ENCODE measurements at places on chromosomes 4 and X. TPM values are rescaled to one million over a fixed set of nuclear protein-coding genes. Genes with fewer than 3 reads are reported as not detected.

DNA sequence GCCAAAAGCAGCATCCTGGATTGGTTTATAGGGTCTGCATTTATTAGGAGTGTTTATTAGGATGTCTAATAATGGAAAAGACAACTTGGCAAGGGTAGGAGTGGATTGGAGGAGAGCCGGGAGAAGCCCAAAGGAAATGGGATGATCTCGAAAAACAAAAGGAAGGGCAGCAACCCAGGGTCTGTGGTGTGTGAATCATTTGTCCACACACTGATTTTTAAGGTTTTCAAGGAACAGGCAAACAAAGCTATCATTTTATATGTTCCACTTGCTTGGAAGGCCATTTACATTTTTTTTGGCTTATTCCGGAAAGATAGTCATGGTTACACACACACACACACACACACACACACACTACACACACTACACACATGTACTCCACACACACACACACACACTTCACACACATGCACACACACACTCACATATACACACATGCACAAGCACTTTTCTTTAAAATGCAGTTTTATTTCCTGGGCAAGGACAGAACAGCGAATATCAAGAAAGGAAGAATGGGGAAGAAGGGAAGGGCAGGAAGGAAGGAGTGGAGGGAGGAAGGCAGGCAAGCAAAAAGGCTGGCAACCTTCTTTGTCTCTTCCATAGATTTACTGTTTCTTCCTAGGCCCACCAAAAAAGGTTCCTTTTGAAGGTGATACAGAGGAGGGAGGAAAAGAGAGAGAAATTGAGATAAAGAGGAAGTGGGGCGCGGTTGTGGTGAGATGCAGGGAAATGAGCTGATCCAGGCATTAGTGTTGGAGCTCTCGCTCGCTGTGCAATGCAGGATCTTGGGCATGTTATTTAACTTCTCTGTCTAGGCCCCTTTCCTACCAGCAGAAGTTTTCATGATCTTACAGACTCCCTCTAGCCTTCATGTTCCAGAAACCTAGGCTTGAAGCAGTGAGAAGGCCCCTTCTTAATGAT lies 88.6 kb upstream of the MAML3 start:
- DNase-seq: no peak
- no peaks in the 10 kb centered on the region for H3K36me3 ChIP-seq
- no peak overlapping the region for H3K27ac ChIP-seq

- peaks cover 2% of the 10 kb centered on the region for H3K27me3 ChIP-seq
- H3K4me1 ChIP-seq: no peaks in the 10 kb centered on the region
- H3K36me3 ChIP-seq: no peaks in the 10 kb centered on the region
- H3K27ac ChIP-seq: no peak overlapping the region
- no peak for DNase-seq
These were observed 132.1 kb upstream of the SLC4A4 start for GRCh38 chr4:71206763-71207162.

- H3K27me3 ChIP-seq: no peaks in the 10 kb centered on the region
- DNase-seq: no peak
- H3K27ac ChIP-seq: peak overlapping the region; percentile 32
These were observed 151.7 kb upstream of the HHIP start for GRCh38 chr4:144494280-144494679.

- H3K36me3 ChIP-seq: no peaks in the 10 kb centered on the region
- H3K27ac ChIP-seq: no peak overlapping the region
- no peaks in the 10 kb centered on the region for H3K27me3 ChIP-seq
These were observed 200.3 kb upstream of the GALNTL6 start for GRCh38 chr4:171612907-171613306.

DNA sequence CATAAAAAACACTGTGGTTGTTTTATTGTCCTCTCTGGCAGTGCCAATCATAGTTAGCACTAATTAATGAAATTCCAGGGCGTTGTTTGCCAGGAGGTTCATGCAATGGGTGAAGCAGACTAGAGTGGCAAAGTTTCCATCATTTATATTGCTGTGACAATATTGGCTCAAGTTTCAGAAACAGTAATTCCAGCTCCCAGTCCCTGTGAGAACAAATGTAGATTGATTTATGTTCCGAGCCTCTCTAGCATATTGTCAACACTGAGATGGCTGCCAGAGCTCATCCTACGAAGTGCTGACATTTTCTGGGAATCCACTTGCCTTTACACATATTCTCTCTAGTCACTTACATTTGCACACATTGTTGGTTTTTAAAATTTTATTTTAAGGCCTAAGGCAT lies 440.0 kb upstream of the IGFBP7 start:
- no peak overlapping the region for H3K27ac ChIP-seq
- H3K36me3 ChIP-seq: no peaks in the 10 kb centered on the region
- H3K27me3 ChIP-seq: no peaks in the 10 kb centered on the region
- H3K4me3 ChIP-seq: no peak overlapping the region
- DNase-seq: no peak
- no peaks in the 10 kb centered on the region for H3K4me1 ChIP-seq

The ARSH gene
- not detected for total RNA-seq

- H3K4me3 ChIP-seq: no peak overlapping the region
These were observed 17.6 kb downstream of the SLC2A9 start for GRCh38 chr4:10003666-10004065.

The BBS12 gene
- 4.2 TPM for total RNA-seq

DNA sequence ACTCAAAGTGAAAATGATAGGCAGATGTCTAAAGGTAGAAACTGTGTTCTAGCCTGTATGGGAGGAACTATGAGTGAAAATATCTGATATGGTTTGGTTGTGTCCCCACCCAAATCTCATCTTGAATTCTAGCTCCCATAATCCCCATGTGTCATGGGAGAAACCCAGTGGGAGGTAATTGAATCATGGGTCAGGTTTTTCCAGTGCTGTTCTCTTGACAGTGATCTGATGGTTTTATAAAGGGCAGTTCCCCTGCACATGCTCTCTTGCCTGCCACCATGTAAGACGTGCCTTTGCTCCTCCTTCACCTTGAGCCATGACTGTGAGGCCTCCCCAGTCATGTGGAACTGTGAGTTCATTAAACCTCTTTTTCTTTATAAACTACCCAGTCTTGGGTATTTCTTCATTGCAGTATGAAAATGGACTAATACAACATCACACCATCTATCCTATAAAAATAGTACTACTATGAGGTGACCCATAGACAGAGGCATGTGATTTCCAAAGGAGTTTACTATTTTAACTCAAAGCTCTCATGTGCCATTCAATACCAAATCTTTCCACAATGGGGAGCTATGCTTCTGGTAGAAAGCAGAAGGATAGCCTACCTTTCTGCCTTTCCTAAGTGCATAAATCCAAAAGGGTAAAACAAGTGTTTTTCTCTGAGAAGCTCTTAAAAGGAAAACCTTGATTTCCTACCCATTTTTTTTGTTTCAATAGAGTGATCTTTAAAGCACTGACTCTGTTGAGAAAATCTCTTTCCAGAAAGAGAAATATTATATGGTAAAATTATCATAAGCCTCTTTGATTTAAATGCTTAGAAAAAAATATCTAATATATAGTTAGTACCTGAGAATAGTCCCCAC lies 38.8 kb downstream of the SEC31A start:
- H3K4me1 ChIP-seq: no peaks in the 10 kb centered on the region
- no peaks in the 10 kb centered on the region for H3K27me3 ChIP-seq
- H3K36me3 ChIP-seq: peaks cover 97% of the 10 kb centered on the region
- no peak overlapping the region for H3K4me3 ChIP-seq
- no peak for DNase-seq

DNA sequence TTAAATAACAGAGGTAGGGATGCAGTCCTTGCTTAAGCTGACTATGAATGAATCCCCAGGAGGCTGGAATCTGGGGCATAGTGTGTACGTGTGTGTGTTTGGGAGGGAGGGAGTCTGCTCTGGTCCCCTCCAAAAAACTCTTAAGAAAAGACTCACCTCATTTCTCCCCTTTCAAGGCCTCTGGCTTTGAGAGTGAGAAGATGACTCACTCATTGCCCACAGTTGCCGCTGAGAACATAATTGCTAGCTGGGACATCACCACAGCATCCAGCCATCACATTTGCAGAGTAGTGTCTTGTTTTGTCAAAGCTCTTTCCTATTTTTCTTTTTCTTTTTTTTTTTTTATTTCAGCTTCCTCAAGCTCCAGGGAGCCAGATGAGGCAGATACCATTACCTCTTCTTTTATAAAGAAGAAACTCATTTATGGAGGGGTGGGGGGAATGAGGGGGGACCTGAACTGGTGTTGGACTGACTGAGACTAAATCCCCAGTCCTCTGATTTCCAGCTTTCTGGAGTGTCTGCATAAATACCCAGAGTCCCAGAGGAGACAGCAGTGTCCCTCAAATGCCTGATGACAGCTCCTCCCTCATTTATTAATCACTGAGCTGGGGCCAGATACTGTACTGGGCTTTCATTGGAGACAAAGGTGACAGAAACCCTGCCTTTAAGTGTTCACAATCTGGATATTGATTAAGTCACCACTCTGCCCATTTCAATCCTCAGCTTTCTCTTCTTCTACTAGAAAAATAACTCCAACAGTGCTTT lies 61.9 kb upstream of the LAS1L start:
- peak; percentile 33 for DNase-seq
- H3K36me3 ChIP-seq: no peaks in the 10 kb centered on the region
- no peaks in the 10 kb centered on the region for H3K4me1 ChIP-seq
- no peaks in the 10 kb centered on the region for H3K27me3 ChIP-seq
- H3K4me3 ChIP-seq: no peak overlapping the region

The TRIM61 gene
- total RNA-seq: not detected

GRCh38 chrX:39941332-39941920 lies 156.3 kb downstream of the BCOR start:
- peaks cover 8% of the 10 kb centered on the region for H3K4me1 ChIP-seq
- peak; percentile 26 for DNase-seq
- H3K4me3 ChIP-seq: no peak overlapping the region
- H3K27ac ChIP-seq: peak overlapping the region; percentile 36

The DRD5 gene
- not detected for total RNA-seq

The PRRG3 gene
- not detected for total RNA-seq

- H3K36me3 ChIP-seq: no peaks in the 10 kb centered on the region
- H3K27ac ChIP-seq: no peak overlapping the region
- H3K27me3 ChIP-seq: no peaks in the 10 kb centered on the region
- H3K4me1 ChIP-seq: no peaks in the 10 kb centered on the region
These were observed 229.1 kb downstream of the VEGFC start for GRCh38 chr4:176563591-176563990.

GRCh38 chr4:181799561-181800069 lies 443.6 kb upstream of the TENM3 start:
- no peak for DNase-seq
- no peaks in the 10 kb centered on the region for H3K4me1 ChIP-seq
- no peak overlapping the region for H3K27ac ChIP-seq
- H3K36me3 ChIP-seq: no peaks in the 10 kb centered on the region
- no peaks in the 10 kb centered on the region for H3K27me3 ChIP-seq
- no peak overlapping the region for H3K4me3 ChIP-seq

DNA sequence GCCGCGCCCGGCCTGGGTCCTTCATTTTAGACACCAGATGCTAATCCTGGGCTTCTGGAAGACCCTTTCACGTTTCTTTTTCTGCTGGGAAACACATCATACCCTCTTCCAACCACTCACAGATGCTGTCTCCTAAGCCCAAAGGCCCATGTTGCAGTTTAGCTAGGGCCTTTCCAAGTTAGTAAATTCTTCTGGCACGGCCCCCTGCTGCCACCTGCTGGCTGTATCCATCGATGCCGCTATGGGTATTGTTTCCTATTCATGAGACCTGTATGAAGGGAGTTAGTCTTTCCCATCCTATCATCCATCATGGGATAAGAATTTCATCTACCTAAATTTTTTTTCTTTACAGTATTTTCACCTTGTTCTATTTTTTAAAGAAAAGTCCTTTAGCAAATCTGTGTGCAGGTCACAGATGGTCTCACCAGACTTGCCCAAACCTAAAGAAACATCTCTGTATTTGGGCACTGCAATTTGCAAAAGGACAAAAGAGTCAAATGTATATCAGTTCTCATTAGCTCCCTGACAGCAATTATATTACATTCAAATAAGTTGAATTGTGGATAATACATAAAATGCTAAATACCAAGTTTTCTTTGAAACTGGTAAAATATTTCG lies 37.8 kb upstream of the SLC9A7 start:
- DNase-seq: peak; percentile 72
- H3K4me1 ChIP-seq: 0 out of 2 replicates have a peak, but pooled peaks cover 5% of the 10 kb centered on the region
- no peaks in the 10 kb centered on the region for H3K36me3 ChIP-seq
- no peak overlapping the region for H3K27ac ChIP-seq
- no peaks in the 10 kb centered on the region for H3K27me3 ChIP-seq

The XAGE1A gene
- not detected for total RNA-seq

DNA sequence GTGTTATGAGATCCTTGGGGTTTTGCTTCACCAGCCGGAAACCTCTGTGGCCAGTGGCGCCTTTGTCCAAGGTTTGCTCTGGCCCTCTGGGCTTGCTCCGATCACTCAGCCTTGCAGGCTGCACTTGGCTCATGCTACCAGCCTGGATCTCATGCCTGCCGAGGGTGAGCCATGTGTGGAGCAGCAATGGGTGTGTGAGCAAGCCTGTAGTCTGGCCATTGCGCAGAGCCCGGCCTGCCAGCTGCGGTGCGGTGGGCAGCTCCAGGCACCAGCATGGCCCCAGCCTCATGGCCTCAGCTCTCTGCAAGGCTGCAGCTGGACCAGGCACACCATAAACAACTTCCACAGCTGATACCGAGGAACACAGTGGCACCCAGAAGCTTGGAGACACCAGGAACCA lies 17.8 kb downstream of the SULT1B1 start:
- no peaks in the 10 kb centered on the region for H3K36me3 ChIP-seq
- H3K27ac ChIP-seq: no peak overlapping the region
- H3K4me1 ChIP-seq: no peaks in the 10 kb centered on the region
- no peaks in the 10 kb centered on the region for H3K27me3 ChIP-seq

The SUPT20HL1 gene
- 0.04 TPM for total RNA-seq

DNA sequence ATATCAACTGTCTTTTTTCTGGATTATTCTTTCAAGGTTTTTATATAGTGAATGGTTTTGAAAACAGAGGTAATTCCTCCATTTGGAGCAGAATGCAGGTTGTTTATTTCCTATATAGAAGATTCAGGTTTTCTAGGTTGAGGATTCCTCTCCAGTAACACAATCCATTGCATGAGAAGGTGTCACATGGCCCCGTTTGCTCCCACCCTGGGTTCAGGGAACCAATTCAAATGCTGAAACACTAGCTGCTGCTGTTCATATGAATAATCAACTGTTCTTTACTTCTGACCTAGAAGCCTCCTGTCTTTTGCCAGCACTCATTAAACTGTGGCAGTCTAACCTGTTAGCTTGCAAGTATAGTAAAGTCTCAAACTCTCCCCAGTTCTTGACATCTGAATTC lies 1316.9 kb upstream of the TENM3 start:
- H3K4me1 ChIP-seq: 0 out of 2 replicates have a peak, but pooled peaks cover 6% of the 10 kb centered on the region
- H3K27ac ChIP-seq: no peak overlapping the region
- H3K36me3 ChIP-seq: no peaks in the 10 kb centered on the region
- DNase-seq: no peak
- H3K4me3 ChIP-seq: no peak overlapping the region
- no peaks in the 10 kb centered on the region for H3K27me3 ChIP-seq

DNA sequence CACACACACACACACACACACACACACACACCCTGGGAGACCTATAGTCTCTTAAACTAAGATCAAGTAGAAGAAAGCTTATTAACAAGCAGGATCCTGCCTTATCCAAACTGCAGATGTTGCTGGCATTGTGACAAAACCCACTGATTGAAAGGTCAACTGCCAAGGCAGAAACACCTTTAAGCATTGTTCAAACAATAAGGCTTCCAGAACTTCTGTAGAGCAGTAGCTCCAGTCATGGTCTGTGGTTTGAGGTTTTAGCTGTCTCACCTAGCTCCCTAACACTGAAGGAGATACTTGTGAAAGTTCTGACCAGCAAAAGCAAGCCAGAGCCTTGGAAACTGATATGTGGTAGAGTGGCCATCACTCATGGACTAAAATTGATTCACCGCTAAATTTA lies 59.8 kb downstream of the PTCHD1 start:
- no peak overlapping the region for H3K27ac ChIP-seq
- no peaks in the 10 kb centered on the region for H3K27me3 ChIP-seq
- no peak overlapping the region for H3K4me3 ChIP-seq
- H3K4me1 ChIP-seq: peaks cover 2% of the 10 kb centered on the region
- H3K36me3 ChIP-seq: no peaks in the 10 kb centered on the region

Measured in SJCRH30 (cell line).